ENCODE measurements at places on chromosomes 5 and 9. TPM values are rescaled to one million over a fixed set of nuclear protein-coding genes. Genes with fewer than 3 reads are reported as not detected.
A peak's percentile ranks its signal among the peaks of the same experiment; 100 is the strongest.

- H3K36me3 ChIP-seq: no peaks in the 10 kb centered on the region
- H3K4me1 ChIP-seq: no peaks in the 10 kb centered on the region
- H3K4me3 ChIP-seq: no peak overlapping the region
Observed at GRCh38 chr5:89016741-89017303, 133.8 kb upstream of the MEF2C start.

The TMEM171 gene
- 0.86 TPM for total RNA-seq

GRCh38 chr5:127609957-127610356 lies 38.9 kb upstream of the CTXN3 start:
- H3K27me3 ChIP-seq: no peaks in the 10 kb centered on the region
- no peak overlapping the region for H3K4me3 ChIP-seq
- H3K36me3 ChIP-seq: no peaks in the 10 kb centered on the region
- DNase-seq: no peak
- H3K4me1 ChIP-seq: 0 out of 2 replicates have a peak, but pooled peaks cover 4% of the 10 kb centered on the region

DNA sequence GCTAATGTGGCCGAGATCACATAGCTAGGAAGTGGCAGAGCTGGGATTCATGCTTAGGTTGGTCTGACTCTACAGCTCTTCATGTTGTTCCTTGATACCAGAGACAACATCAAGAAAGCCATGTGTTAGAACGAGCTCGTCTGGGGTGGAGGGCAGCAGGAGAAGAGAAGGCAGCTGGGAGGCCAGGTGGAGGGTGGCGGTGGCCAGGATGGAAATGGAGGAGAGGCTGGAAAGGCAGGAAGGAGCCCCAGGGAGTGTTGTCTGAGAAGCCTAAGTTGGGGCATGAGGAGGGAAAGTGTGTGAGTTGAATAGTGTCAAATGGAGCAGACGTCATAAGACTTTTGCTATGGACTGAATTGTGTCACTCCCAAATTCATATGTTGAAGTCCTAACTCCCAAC lies 315.3 kb downstream of the GADD45G start:
- peak overlapping the region; percentile 33 for H3K27ac ChIP-seq
- peaks cover 50% of the 10 kb centered on the region for H3K4me1 ChIP-seq

DNA sequence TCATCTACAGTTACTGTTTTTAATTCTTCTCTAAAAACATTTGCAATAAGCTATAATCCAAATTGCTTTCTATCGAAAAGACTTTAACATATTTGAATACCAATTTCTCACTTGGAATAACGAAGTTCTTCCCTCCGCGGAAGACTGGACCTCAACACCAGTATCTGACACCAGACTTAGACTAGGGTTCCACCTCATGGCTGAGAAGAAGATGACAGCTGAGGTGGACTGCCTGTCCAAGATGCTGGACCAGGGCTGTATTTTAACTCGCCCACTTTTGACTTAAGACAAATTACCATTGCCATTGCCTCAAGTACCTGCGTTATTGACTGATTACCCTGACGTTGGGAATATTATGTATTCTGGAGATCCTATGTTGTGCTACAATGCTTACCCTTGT lies 34.1 kb downstream of the ZMAT2 start:
- H3K4me1 ChIP-seq: no peaks in the 10 kb centered on the region
- H3K36me3 ChIP-seq: no peaks in the 10 kb centered on the region
- H3K27me3 ChIP-seq: no peaks in the 10 kb centered on the region
- peak; percentile 50 for DNase-seq

DNA sequence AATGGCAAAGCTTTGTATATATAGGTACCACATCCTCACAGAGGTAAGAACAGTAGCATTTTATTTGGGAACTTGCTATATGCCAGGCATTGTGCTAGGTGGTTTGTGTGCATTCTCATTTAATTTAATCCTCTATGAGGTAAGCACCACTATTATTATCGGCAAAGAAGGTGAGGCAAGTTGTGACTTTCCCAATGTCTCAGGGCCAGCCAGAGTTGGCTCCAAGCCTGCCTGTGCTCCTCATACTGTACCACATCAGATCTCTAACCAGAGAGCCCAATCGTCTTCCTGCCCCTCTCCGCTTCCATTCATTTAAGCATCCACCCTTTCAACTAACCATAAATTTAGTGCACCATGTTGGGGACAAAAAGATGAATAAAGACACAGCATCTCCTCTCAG lies 55.1 kb downstream of the NIPSNAP3B start:
- H3K36me3 ChIP-seq: peaks cover 9% of the 10 kb centered on the region
- H3K4me1 ChIP-seq: no peaks in the 10 kb centered on the region
- H3K27ac ChIP-seq: no peak overlapping the region
- no peak overlapping the region for H3K4me3 ChIP-seq
- no peaks in the 10 kb centered on the region for H3K27me3 ChIP-seq
- no peak for DNase-seq

The SLC6A7 gene
- total RNA-seq: not detected

The CD274 gene
- total RNA-seq: 0.67 TPM
